ENCODE measurements at places on chromosomes 13 and 19.

- peak; percentile 25 for DNase-seq
These were observed 21.4 kb upstream of the FRY start for GRCh38 chr13:32010136-32010535.

DNA sequence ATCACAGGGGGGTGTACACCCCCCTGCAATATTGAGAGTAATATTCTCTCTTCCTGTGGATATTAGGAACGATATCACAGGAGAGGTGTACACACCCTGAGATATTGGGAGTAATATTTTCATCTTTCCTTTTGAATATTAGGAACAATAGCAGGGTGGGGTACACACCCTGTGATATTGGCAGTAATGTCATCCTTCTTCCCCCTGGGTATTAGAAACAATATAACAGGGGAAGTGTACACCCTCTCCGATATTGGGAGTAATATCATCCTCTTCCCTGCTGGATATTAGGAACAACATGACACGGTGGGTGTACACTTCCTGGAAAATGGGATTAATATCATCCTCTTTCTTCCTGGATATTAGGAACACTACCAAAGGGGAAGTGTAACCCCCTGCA lies 57.8 kb upstream of the CEACAM21 start:
- no peak for DNase-seq

- DNase-seq, result no peak
These were observed 12.8 kb downstream of the FUT6 start for GRCh38 chr19:5826531-5827341.

DNA sequence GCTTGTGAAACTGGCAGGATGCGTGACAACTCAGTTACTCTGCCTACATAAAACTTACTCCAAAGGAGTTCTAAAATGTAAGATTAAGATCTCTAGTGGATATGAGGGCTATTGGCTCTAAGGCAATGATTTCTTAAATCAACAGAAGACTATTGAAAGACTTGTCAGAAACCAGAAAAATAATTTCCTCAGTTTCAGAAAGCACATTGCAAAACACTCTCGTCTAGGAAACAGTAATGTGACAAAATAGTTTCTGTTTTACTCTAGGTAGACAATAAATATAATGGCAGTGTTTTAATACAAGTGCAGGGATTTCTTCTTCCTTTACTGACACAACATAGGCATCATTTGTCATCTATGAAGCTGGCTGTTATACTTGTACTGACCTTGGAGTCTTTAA lies 230.1 kb downstream of the KCTD12 start:
- no peak for DNase-seq

Measured in brain microvascular endothelial cell (primary cell).